ENCODE measurements at places on chromosomes 16 and 17.

DNA sequence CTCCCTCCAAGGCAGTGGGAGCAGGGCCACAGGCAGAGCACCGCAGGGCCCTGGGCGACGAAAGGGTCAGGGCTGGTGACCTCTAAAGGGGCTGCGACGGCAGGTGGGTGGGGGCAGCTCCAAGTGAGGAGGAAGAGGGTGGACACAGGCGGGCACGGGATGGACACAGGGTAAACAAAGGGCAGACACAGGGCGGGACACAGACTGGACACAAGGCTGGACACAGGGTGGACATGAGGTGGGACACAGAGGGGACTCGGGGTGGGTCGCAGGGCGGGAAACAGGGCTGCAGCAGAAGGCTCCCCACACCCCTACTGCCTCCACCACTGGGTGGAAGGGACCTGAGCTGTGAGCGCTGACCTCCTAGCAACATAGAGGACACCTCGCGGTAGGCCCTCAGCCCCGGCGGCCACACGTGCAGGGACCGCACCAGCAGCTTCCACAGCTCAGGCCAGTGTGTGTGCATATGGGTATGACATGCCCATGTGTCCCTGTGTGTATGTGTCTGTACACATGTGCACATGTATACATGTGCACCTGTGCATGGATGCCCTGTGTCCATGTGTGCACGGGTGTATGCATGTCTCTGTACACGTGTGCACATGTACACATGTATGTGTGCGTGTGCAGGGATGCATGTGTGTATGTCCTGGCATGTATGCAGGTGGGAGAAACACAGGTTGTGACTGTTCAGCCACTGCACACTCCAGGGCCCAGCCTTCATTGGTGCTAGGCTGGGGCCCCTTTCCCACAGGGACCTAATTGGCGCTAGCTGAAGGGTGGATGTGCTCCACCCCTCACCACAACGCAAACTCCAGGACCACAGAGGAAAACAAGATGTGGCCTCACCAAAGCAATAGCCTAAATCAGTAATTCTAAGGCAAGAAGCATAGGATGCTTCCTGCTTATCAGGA lies 7.6 kb downstream of the LMF1 start:
- no peak for DNase-seq

GRCh38 chr17:66711881-66712321 lies 123.0 kb upstream of the CACNG5 start:
- DNase-seq, result peak; percentile 37

GRCh38 chr17:57607553-57608120 lies 137.5 kb downstream of the CCDC182 start:
- peak; percentile 35 for DNase-seq

GRCh38 chr17:2897605-2898004 lies 101.4 kb downstream of the RAP1GAP2 start:
- no peak for DNase-seq

DNA sequence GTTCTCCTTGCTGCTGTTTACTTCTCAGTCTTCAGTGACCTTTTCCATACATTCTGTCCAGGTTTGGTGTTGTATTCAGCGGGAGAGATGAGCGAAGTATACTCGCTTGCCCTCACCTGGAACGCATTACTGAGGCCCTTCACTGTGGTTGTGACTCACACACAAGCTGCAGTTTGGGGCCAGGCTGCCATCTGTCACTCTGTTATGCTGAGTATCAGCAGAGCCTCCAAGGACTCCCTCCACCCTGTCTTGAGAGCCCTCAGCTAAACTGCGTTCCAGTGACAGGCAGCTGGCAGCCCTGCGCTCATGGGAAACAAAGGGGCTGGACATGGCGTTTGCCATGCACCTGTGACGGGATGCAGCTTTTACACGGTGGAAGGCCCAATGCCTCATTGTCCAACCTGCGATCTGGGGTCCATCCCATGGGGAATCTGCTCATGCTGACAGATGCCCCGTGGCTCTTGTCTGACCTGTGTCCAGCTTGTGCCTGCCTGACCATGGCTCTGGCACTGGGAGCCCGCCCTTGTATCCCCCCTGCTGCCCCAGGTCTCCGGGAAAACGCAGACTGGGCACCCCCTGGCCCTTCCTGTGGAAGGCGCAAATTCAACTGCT lies 6.5 kb upstream of the ZNF778 start:
- no peak for DNase-seq

DNA sequence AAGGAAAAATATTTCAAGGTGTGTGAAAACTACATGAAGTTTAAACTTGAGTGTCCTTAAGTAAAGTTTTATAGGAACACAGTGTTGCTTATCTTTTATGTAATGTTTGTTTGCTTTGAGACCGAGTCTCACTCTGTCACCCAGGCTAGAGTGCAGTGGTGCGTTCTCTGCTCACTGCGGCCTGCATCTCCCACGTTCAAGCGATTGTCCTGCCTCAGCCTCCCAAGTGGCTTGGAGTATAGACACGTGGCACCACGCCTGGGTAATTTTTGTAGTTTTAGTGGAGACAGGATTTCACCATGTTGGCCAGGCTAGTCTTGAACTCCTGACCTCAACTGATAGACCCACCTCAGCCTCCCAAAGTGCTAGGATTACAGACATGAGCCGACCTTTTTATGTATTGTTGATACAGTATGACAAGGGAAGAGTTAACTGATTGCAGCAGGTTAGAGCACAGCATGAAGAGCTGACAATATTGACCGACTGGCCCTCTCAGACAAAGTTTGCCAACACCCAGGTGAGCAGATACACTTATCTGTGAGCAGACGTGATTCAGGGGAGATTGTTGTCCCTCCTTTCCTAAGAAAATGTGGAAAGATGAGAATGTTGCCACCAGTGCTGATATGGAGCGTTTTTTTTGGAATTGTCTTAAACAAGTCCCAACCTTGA lies 373.7 kb downstream of the WWOX start:
- no peak for DNase-seq

DNA sequence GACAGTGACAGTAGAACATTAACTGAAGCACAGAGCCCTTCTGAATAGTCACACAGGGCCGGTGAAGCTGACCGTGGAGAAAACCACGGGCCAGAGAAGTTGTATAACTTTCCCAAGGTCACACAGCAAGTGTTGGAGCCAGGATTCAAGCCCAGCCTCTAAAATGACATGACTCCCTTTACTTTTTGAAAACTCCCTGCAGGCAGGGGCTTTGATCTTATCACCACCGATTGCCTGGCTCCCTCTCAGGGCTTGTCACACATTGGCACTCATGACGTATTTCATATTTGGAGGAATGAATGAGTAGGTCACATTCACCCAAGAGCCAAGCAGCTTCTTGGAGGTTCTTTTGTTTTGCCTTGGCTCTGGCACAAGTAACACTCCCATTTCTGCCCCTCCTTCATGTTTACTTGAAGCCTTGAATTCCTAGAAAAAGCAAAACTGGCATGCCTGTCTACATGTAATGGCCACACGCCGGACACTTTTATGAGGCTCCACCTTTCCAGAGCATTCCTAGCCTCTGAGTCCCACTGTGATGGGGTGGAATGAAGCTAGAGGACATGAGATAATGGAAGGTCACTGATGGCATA lies 13.3 kb upstream of the RBBP6 start:
- peak; percentile 22 for DNase-seq

- DNase-seq, result no peak
Observed at GRCh38 chr16:70252355-70252988, 732 bp upstream of the EXOSC6 start.

DNA sequence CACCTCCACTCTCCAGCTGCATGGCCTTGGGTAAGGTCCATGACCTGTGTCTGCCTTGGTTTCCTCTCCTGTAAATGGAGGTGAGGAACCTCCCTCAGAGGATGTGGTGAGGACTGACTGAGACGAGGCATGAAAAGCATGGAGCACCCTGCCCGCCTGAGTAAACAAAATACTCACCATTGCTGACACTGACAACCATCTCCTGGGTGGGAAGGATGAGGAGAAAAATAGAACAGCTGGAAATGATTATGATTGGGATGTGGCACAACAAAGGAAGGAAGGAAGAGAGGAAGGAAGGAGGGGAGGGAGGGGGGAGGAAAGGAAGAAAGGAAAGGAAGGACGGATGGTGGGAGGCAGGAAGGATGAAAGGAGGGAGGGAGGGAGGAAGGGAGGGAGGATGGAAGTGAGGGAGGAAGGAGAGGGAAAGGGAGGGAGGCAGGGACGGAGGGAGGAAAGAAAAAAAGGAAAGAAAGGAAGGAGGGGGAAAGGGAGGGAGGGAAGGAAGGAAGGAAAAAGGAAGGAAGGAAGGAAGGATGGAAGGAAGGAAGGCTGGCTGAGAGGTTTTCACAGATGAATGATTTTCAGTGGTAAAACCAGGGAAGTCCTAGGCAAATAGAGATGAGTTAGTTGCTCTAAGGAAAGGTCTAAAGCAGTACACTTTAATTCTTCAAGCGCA lies 276.5 kb upstream of the XYLT1 start:
- DNase-seq, result no peak

All from amniotic epithelial cell (primary cell).